ENCODE measurements at places on chromosomes 1 and 21. TPM values are rescaled to one million over a fixed set of nuclear protein-coding genes. Genes with fewer than 3 reads are reported as not detected.
A peak's percentile ranks its signal among the peaks of the same experiment; 100 is the strongest.

DNA sequence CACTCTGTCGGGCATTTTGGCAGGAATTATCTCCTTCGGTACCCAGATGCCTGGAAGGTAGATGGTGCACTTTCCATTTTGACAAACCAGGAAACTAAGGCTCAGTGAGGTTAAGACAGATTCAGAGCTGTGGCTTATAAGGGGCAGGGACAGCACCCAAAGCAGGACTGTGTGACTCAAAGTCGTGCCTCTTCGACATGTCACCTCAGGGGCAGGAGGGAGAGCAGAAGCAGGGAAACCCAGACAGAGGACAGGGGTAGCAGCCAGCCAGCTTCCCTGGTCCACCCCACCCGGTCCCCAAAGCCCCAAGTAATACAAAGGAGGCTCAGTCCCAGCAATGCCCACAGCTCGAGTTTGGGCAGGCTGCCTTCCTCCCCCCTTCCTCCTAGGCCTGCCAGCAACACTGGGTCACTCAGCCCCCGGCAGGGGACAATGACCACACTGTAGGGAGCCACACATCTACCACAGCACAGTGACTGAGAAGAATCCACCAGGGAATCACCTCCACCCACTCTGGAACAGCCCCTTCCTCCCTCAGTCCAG is 2.5 kb downstream of the RHOC start:
- DNase-seq: no peak

GRCh38 chr21:24110846-24111245 is 1496.4 kb downstream of the MRPL39 start:
- DNase-seq: no peak

GRCh38 chr1:227891223-227891954 is 56.3 kb downstream of the WNT9A start:
- peak; percentile 10 for DNase-seq

- DNase-seq: no peak
Measured at GRCh38 chr1:247291833-247292561, 36.1 kb downstream of the VN1R5 start.

Gene KCNA3
- 0.06 TPM for polyA plus RNA-seq

Gene SPATA45
- polyA plus RNA-seq: not detected

Gene PNRC2
- polyA plus RNA-seq: 88.8 TPM

Gene MAP7D1
- polyA plus RNA-seq: 236 TPM

Gene AMY2B
- 28.5 TPM for polyA plus RNA-seq

Gene LCE1C
- polyA plus RNA-seq: not detected

Gene PTAFR
- 0.42 TPM for polyA plus RNA-seq
